ENCODE measurements at places on chromosomes 5 and 9.

GRCh38 chr5:110031402-110032140, 341.8 kb downstream of the MAN2A1 start:
- no peak for DNase-seq

- DNase-seq: peak; percentile 63
Observed at GRCh38 chr5:92372766-92373165, 989.6 kb upstream of the ARRDC3 start.

DNA sequence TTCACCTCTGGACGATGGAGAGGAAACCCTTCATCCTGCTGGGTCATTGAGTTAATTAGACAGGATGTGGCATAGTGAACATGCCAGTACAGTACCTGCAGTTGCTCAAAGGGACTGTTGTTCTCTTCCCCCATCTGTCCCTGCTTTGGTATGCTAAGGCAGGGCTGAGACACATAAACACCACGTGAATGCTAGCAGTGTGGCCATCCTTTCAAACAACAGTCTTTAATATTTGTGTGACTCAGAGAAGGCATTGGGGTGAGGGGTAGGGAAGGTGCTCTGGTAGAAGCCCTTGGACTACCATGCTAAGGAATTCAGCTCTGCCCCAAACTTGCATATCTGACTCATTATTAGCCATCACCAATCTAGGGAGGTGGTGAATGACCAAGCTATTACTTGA, 180.2 kb upstream of the ZNF618 start:
- peak; percentile 83 for DNase-seq

DNA sequence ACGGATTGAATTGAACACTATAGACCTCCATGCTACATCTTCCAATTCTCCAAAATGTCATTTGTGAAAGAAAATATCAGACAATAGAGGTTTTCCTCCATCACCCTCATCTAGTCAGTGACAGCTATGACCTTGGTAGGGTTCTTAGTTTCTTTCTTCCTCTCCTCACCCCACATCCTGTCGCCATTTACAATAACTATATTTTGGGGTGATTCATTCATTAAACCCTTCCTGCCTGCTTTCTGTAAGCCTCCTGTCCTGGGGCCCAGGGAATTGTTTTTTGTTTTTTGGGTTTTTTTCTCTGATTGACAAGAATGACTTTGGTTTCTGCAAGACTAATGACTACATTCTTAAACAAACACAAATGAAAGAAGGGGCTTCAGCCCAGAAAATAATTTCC, 82.6 kb downstream of the PRELID2 start:
- DNase-seq: peak; percentile 64

- DNase-seq: peak; percentile 56
Observed at GRCh38 chr9:98074115-98074990, 17.8 kb downstream of the NANS start.

GRCh38 chr9:133738640-133739225, 581 bp upstream of the SARDH start:
- no peak for DNase-seq

GRCh38 chr5:132476876-132477781, 13.4 kb downstream of the IRF1 start:
- no peak for DNase-seq

DNA sequence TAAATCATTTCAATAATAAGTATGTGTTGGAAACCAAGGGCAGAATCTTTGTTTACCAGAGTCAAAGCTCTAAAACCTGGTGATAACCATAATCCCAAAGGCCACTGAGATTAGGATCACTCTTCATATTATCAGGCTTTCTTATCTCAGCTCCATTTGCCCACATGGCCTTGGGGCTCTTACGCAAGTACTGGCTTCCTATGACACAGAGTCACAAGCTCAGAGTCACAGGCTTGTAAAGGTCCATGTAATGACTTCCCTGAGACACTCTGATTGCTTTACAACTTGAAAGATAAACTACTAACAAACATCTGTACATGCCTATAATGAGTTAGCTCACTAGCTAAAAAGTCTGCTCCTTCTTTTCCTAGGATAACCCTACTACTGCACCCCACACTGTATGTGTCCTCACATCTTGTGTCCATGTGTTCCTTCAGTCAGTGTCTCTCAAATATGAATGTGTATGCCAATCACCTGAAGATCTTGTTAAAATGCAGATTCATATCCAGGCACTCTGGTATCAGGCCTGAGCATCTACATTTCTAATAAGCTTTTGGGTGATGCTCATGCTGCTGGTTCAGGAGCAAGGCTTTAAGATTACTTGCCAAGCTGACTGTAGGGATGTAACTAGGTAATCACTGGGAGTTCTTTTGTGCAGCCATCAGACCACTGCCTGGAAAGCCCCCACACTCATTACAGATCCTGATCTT, 28.4 kb downstream of the SEMA6A start:
- no peak for DNase-seq

- DNase-seq: peak; percentile 64
Observed at GRCh38 chr9:95425910-95426551, 90.7 kb downstream of the PTCH1 start.

DNA sequence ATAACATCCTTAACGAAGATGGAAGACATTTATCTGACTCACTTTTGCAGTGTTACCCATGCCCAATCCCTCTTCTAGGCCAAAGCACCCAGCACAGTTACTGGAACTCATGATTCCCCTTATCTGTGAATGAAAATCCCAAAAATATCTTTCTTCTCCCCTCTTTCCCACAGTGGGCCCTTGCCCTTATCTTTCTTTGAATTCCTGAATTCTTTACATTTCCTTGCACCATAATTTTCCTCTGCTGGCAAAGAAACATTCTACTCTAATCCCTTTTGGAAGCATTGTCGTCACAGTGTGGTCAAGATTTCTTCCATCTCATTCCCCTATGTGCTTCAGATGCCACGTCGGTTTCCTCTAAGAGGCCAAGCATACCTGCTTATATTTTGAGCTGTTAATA, 135.9 kb upstream of the LIFR start:
- no peak for DNase-seq

GRCh38 chr5:141944076-141944475, 13.9 kb downstream of the PCDH12 start:
- DNase-seq: no peak

GRCh38 chr9:114370968-114371320, 16.8 kb downstream of the AKNA start:
- DNase-seq: no peak

DNA sequence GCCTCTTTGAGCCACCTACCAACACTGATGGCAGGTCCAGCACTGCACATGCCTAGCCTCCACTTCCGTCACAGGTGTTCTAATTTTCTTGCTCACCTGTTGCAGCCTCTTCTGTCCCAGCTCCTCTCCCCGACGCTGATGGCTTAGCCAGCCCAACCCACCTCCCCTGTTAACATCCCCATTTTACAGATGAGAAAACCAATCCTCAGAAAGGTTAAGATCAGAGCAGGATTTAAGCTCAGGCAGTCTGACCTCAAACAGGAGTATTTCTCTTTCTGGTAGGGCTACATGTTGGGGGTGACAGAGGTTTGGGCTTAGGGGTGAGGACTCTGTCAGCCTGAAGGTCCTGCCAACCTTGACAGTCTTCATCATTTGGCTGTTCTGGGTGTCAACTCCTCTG, 74.5 kb upstream of the PITX1 start:
- DNase-seq: no peak

- DNase-seq: no peak
Observed at GRCh38 chr5:33340195-33340594, 100.6 kb upstream of the TARS1 start.

DNA sequence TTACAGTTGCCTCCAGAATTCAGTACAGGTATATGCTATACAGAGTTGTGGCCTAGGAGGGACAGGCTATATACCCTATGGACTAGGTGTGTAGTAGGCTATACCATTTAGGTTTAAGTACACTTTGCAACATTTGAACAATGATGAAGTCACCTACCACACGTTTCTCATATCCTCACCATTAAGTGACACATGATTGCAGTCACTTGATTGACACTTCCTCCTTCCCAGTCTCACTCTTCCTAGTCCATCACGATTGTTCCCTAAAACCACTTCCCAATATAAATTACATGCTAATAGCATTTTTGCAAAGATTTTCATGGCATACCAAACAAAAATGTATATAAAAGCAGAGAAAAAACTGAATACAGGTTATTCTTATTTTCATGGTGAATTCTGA, 312.2 kb downstream of the EPB41L4A start:
- no peak for DNase-seq

DNA sequence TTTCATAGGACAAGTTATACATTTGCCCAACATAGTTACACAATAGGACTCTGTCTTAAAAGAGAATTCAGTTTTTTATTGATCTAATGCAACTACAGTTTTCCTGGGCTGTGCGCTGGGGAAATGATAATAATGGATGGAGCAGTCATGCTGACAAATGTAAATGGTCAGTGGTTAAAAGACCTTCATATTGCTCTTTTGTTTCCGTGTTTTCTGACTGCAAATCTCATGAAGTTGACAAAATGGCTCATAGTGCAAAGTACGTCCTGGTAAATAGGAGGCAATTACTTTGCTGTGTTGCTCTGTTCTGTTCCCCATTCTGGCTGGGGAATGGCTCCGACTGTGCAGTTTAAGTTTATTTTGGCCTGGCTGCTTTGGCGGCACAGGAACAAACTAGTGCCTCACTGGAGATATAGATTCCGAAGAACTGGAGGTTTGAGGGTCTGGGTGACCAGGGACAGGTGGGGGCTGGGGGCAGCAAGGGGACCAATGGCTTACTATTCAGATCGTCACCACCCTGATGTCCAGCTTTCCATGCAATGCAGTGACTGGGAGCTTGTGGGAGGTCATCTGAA, 54.3 kb downstream of the PTTG1 start:
- no peak for DNase-seq

DNA sequence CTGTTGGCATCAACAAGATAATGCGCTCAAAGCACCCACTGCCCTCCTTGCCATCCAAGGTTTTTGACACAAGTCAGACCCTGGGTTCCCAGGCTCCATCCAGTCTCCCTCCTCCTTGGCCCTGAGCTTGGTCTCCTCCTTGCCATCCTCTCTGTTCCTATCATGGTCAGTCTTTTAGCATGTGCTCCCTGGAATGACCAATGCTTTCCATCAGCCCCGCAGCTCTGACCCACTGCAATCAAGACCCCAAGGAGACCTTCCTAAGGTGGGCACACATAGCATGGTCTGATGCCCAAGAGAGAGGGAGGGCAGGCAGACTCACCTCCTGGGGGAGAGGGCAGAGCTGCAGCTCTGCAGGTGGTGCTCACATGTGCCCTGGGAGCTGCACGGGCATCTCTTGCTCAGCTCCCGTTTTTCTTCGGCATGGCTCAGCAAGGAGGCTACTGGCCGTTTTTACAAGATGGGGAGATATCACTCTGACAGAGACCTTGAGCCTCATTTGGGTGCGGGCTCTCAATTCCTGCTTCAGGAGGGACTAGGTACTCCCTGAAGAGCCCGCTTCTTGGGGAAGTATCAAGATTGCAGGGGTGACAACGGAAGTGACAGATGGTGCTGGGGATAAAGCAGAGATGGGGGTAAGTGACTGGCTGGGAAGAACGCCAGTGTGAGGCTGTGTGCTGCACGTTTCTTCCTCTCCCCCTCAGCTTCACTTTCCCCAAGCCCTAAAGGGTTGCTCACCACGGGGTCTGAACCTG, 3.3 kb downstream of the SEPTIN8 start:
- no peak for DNase-seq

DNA sequence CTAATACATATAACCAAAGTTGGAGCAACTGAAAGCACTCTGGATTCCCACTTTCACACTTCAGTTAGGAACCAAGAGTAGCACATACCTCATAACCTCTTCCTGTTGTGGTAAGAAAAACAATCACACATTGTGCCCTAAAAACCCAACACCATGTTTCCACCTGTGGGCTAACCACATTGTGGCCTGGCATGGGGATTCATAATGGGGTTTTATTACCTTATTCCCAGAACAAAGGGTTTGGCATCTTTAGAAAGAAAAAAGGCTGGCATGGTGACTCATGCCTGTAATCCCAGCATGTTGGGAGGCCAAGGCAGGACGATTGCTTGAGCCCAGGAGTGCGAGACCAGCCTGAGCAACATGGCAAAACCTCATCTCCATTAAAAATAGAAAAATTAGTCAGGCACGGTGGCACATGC, 60.6 kb downstream of the HSD17B3 start:
- DNase-seq: peak; percentile 95

- DNase-seq: no peak
Observed at GRCh38 chr9:133999851-134000265, 7.7 kb upstream of the VAV2 start.

GRCh38 chr5:87899721-87900131, 368.9 kb downstream of the TMEM161B start:
- DNase-seq: peak; percentile 52

- DNase-seq: no peak
Observed at GRCh38 chr9:34652602-34653000, 616 bp downstream of the IL11RA start.

GRCh38 chr5:85109616-85110015, 724.9 kb upstream of the EDIL3 start:
- no peak for DNase-seq

- DNase-seq: peak; percentile 54
Observed at GRCh38 chr5:101943784-101944183, 352.3 kb downstream of the SLCO4C1 start.

DNA sequence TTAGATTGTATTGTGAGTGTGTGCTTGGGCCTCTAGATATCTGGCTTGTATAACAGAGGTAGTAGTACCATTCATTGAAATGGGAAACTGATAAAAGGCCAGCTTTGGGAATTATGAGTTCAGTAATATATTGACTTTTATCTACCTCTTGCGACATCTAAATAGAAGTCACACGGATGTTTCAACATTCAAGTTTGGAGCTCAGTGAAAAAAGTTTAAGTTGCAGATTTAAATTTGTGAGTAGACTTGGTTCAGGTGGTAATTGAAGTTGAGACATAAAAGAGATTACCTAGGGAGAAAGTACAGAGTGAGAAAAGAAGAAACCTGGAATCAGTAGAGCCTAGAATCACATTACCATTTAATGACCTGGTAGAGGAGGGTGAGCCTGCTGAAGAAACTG, 189.5 kb downstream of the FER start:
- DNase-seq: no peak

DNA sequence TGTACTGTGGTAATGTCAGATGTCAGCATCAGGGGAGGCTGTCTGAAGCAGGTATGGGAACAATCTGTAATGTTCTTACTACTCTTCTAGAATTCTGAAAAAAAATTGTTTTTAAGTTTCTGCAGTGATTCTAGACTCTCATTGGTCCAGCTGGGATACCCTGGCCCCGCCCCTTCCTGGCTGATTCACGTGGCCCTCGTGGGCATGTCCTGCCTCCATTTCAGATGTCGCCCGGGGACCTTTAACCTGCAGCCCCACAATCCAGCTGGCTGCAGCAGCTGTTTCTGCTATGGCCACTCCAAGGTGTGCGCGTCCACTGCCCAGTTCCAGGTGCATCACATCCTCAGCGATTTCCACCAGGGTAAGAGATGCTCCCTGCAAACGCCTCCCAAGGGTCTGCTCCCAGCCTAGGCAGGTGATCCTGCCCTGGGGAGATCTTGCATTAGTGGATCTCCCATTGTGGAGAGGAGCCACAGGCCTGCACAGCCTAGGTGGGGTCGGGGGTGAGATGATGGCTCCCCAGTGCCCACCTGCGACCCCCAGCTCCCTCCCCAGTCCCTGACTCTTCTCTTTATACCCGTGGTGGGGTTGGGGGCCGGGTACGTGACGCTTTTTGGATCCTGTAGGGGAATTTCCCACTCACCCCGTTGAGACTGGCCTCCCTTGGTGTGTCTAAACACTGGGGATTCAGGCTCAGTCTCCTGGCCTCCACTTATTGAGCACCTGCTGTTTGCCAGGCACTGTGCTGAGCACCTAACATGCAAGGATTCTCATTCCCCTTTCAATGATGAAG, 36.5 kb downstream of the LAMC3 start:
- DNase-seq: no peak

GRCh38 chr5:80036615-80037014, 1.5 kb downstream of the THBS4 start:
- DNase-seq: no peak

- DNase-seq: no peak
Observed at GRCh38 chr9:107389617-107390071, 99.9 kb downstream of the KLF4 start.

Measured in M059J (cell line).